DMS 273 treated with DMSO at 0.1 percent for 48 hours (cell line): ENCODE measurements at places on chromosomes 3 and 15.

DNA sequence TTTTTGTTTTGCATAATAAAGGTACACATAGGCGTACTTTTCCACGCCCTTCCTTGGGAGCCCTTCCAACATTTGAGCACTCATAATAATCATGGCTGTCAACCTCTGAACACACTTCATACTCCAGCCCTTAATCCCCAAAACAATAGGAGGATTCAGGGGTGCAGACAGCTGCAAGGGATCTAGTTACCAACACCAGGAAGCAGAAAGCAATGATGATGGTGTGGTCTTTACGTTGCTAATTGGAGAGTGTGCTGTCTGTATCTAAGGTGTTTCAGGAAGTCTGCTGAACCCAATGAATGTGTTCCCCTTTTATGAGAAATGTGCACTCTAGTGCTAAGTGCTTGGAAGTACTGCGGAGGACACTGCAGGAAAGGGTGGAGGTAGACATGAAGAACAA is 60.3 kb upstream of the PDZRN3 start:
- DNase-seq = no peak

DNA sequence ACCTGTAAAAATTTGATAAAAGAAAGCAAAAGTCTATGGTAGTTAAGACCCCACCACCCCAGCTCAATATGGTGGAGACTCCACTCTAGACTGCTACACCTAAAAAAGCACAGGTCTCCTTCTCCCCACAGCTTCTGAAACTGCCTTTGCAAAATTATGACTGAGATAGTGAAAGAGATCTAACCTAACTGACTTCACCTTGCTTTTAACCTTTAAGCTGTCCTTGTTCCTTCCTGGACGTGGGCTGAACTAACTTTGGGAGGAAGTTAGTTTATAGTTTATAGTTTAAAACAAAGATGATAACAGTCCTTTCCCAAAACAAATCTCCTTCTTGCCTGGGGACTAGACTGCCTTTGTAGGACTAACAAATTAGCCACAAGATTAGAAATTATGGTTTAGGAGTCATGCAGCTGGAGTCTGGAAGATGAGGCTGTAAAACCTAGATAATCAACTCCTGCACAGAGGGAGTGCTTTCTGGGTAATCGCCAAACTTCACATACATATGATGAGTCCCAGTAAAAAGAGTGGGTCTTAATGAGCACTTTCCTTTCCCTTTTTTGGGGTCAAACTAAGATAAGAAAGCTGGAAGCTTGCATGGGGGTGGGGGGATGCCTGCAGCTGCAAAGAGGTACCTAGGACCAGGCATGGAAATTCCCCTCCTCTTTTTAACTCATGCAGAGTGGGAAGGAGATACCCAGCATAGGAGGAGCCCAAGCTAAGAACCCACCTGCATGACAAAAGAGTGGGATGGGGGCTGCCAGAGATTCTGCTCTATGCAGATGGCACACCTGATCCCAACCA is 17.5 kb downstream of the CCR8 start:
- DNase-seq = no peak

DNA sequence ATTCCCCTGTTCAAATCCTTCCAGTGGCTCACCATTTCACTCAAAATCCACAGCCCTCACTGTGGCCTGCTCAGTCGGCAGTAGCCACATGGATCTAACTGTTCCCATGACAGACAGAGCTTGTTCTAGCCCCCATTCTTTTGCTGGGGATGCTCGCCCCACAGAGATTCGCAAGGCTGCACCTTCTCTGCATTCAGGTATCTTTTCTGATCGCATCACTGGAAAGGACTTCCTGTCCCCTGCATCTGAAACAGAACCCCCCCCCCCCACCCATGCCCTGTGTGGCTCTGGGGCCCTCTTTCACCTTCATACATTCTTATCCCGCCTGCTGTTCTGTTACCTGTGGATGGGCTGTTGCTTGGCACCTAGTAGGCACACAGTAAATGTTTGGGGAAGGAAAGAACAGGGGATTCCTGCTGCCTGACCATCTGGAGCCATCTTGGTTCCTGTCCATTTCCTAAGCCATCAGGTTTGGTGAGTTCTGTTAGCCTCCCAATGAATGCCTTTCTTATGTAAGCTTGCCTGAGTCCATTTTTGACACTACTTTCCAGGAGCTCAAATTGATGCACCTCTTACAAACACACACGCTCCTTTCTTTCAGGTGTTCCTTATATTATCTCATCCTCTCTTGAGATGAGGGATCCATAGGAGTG is 42.9 kb upstream of the PGPEP1L start:
- no peak for DNase-seq

DNA sequence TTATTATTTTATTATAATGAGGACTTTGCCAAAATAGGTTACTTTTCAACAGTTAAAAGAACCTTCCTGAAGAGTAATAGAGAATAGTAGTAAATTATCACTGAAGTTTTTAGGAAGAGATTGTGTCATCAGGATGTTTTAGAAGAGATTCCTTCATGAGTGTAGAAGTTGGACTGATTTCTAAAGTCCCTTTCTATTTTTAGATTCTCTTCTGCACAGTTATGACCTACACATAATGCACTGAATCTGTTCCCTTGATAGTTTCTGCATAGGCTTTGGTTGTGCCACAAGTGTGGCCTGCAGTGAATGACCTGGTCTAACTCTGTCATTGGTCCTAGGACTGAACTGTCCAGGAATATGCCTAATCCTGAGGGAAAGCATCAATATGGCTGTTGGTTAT is 23.9 kb downstream of the SLC35A5 start:
- no peak for DNase-seq

DNA sequence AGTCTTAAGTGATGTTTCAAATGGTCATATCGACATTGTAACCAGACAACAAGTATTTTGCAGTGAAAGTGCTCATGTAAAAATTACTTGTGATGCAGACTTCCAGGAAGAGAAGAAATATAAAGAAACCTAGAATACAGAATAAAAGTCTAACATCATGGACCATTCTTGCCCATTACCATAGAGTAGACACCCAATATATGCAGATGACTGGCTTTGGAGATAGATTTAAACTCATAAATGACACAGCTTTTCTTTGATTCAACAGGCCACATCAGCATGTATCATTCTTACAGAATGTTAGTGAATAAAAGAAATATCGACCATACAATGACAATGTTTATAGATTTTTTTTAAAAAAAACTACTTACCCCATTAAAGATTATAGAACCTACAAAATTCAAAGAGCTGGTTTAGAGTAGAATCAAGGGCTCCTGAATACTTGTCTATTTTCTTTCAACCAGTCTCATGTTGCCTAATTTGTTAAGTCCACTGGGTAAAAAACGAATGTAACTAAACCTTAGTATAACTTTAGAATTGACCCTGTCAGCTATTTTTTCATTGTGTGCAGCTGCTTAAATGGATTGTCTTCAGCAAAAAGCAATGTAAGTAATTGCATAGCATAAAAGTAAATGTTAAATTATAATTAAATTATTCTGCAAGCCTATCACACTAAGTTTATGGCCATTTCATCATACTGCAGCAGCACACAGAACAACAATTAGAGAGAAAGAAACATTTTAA is 268.7 kb upstream of the AGTR1 start:
- no peak for DNase-seq

DNA sequence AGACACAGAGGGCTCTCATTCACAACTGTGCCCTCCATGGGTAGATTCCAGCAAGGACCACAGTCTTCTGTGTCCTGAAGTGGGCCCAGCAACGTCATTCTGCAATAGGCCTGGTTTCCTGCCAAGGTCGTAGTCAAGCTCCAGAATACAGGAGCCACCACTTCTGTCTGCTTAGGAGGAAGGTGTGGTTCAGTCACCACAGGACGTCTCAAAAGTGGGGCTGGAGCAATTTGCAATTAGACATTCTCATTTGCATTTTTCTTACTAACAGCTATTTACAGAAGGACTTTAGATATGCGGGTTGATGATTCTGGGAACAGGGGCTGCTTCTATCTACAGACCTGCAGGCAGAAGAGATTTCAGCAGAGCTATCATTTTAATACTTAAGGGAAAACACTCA is 58.7 kb upstream of the MYRIP start:
- DNase-seq = no peak

DNA sequence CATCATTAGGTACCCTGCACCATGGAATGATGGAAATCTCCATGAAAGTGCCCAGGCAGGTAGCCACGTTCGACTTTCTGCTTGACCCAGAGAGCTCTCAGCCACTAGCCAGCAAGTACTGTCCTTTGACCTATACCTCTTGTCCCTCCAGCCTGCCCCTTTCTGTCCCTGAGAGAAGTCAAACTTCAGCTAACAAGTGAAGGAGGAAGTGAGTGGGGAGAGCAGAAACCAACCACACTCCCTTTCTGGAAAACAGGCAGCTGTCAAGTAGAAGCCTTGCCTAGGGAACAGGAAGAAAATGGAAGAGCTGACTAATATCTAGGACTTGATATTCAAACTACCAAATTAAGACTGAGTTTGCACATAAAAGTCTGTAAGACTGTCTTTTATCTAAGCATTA is 30.3 kb upstream of the FSTL1 start:
- DNase-seq = no peak

DNA sequence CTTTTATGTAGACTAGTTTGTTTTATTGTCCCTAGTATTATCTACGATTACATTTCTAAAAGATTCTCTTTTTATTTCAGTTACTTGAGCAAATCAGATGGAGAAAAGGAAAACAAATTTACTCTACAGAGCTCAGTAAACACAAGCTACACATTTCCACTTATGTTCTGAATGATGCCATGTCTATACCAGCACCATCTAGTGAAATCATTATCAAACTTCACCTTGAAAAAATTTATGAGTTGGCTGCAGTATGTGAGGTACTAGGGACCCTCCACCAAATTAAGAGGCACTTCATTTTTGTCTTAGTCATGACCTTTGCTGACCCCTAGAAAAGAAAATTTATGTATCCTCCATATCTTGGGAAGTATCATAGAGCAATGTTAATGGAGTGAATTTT is 827.4 kb downstream of the SI start:
- no peak for DNase-seq

DNA sequence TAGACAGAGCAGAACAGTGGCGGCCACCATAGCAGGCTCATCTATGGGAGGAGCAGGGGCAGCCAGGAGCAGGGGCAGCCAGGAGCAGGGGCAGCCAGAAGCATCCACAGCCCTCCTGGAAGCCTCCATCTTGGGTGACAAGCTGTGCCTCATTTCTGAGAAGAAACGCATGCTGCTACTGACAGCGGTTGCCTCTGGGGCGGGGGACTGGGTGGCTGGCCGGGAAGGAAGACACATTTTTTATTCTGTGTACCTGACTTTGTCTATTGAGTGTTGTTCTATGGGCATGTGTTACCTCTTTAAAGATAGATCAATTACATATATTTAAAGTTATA is 71.5 kb upstream of the KLF13 start:
- no peak for DNase-seq

- DNase-seq = no peak
Observed at GRCh38 chr3:170132335-170132734, 49.2 kb downstream of the PHC3 start.

DNA sequence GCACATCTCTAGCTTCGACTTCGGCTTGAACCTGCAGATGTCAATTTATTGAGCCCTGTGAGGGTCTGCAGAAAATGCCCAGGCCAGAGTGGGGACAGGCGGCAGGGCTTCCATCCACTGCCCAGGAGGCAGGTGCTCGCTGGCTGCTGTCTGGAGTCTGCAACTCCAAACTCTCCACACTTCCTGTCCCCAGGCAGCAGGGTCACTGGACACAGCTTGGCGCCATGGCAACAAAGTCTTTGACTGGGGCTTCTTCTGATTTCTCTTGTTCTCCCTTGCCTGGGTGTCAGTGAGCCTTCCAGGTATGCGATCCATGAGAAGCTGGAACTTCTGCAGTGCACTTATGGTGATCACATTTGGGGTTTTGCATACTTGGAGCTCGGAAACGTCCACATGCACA is 33.5 kb downstream of the SV2B start:
- DNase-seq = no peak

DNA sequence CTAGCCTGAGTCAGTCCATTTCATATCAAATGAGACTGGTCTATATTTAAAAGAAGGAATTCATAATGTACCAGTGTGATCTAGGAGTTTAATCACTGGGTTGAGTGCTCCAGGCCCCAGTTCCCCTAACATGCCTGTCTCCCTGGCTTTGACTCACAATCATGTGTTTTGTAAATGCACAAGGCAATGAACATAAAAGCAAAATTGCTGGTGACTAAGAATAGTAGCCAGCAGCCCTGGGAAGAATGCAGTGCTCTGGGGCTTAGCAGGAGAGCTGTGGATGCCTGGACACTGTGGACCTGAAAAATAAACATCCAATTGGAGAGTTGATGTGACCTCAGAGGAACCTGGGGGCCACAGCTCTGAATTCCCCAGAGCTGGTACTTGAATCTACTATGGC is 50.3 kb downstream of the SYNPR start:
- no peak for DNase-seq

DNA sequence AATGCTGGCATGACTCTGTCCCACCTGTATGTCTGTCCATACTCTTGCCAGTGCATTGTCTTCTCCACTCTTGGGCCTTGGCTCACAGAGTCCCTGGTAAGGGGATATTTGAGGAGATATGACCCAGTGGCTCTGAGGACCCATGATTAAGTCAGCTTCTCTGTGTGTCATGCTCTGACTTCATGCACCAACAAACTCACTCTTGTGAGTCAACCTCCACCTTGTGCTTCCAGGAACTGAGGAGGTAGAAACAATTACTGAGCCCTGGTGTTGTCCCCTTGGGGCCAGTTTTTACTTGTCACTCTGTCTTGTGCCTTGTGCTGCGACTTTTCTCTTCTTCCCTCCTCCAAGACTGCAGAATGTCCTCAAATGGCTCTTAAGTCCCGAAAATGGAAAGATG is 127.1 kb downstream of the ABHD5 start:
- no peak for DNase-seq

- no peak for DNase-seq
Observed at GRCh38 chr3:142650001-142650693, 54.0 kb downstream of the PLS1 start.

DNA sequence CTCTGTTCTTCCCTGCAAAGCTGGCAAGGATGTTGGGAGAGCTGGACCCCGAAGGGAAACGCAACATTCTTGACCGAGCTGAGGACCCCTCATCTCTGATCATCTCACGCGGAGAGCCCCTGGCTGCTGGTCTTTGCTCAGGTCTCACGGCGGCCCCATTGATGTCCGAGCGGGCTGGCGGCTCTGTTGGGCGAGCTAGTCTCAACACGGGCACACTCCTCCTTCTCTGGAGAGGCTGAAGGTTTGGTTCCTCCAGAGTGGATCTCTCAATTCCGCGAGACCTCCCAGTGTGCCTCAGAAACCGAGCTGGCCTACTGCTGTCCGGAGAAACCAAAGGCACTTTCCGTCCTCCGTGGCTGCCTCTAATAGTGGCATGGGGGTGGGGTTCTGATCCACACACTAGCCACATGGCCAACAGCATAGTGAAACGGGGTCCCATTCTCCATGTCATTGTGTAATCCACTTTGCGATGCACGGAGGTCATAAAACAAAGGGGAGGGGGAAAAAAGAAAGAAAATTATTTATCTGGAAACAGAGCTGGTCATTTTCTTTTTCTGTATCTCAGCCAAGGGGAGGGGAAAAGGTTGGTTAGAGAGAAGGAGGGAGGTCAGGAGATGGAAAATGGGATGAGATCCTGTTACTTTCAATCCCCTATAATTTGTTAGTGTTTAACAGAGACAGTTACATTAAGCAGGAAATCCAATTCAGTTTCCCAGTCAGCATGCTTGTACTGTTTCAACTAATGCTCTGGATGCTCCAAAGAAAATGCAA is 1.3 kb downstream of the CCDC80 start:
- no peak for DNase-seq

GRCh38 chr3:45311953-45312801 is 76.2 kb upstream of the LARS2 start:
- no peak for DNase-seq

GRCh38 chr3:100044369-100044768 is 69.9 kb downstream of the FILIP1L start:
- no peak for DNase-seq

- DNase-seq = no peak
Observed at GRCh38 chr3:66713921-66714320, 213.1 kb upstream of the LRIG1 start.
